NCI-H2171 (cell line): ENCODE measurements at places on chromosomes 2 and 18.

DNA sequence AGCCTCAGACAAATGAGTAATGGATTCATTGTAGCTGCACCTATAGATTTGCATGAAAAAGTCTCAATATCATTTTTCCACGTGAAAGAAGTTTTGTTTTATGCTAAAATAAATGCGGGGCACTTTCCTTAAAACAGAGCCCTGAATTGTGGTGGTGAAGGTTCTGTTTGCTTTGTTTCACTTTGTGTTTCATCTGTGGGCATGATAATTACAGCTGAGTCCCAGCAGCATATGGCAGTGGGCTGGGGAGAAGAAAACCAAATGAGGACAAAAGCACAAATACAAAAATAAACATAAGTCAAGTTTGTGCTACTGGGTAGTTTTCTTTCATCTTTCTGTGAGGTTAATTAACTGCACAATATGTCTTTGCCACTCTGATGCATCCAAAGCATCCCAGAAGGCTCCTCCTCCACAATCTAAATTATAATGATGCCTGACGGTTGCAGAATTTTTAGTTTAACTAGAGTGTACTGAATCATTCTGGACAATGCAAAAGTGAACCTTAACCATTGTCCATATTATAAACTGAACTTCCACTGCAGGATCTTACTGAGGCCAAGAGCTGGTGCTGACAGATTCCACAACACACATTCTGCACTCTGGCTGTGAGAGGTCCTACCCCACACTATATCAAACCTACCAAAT, 97.6 kb downstream of the DSC3 start:
- DNase-seq = no peak

DNA sequence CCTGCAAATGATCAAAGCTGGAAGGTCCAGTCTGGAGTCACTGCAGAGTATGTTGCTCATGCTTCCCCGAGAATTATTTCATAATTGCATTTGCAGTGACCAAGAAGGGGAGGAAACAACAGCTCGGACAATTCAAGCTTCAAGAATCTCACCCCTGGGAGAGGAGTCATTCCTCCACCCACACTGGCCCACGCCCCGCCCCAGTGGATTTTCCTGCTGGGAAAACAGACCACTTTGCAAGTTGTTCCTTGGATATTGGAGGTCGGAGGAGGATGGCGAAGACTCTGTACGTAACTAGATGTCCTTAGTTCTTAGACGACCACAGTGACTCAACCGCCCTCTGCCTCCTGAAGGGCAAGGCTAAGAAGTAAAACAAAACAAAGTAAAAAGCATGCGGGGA, 159.4 kb downstream of the TPO start:
- DNase-seq = no peak

GRCh38 chr18:9419956-9420631, 55.2 kb upstream of the RALBP1 start:
- DNase-seq = no peak

GRCh38 chr2:240655931-240656886, 26.5 kb downstream of the AQP12B start:
- no peak for DNase-seq

- no peak for DNase-seq
These were observed 42.7 kb downstream of the SOCS6 start for GRCh38 chr18:70331456-70332097.

GRCh38 chr2:24233321-24233720, 58.5 kb downstream of the FAM228A start:
- no peak for DNase-seq

DNA sequence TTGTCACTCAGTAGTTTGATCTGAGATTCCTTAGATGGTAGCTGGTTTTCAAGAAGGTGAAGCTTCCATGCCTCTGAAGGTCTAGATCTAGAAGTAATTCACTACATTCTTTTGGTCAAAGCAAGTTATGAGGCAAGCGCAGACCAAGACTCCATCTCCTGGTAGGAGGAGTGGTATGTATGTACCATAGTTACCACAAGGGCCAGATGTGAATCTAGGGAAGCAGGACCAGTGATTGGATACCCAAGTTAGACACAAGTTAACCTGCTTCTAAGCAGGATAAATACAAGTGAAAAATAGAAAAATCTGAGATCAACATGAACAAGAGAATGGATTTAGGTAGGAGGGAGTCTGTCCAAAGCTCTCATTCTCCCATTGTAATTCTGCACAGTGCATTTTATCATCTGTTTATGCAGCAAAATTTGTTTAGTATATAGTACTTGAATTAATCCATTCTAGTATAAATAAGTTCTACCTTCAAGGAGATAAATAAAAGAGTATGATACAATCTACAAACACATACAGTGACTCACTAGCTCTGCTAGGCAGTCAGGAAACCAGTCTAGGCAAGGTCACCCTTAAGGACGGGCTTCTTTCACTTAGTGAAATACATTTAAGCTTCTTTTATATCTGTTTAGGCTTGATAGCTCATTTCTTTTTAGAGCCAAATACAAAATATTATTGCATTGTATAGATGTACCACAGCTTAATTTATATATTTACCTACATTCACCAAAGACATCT, 14.2 kb upstream of the DOCK10 start:
- no peak for DNase-seq

DNA sequence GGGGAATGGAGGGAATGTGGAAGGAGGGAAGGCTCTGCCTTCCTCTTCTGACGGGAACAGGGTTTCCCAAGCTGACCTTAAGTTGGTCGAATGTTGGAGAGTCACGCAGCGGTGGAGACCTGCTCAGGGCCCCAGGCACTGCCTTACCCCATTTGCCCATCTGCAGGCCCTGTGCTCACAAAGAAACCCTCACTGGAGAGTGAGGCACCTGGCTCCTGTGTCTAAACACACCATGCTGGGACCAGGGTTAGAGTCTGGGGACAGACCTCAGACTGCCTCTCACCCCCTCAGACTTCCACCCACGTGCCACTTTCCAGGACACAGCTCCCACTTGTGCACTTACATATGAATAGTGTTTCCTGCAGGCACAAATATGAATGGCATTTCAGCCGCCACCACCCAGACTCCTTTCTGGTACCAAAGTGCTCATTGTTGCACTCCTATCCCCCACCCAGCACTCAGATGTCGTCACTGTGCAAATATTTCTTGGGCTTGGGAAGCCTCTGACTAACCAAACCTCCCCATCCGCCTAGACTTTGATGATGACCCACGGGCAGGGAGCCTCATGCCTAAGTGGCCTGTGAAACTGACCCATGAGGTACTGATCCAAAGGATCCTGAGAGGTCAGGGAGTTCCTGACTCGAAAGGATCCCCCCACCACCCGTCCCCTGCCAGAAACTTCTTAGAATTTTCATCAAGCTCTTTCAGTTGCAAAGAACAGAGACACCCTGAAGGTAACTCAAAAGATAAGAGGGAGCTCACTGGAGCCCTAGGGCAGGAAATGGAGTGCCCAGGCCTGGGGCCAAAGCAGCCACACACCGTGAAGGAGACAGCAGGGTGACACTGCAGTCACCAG, 78.3 kb downstream of the STPG4 start:
- DNase-seq = no peak

- no peak for DNase-seq
These were observed 939.5 kb downstream of the ERBB4 start for GRCh38 chr2:211599146-211599545.

- DNase-seq = peak; percentile 65
These were observed 44.0 kb downstream of the ARHGEF33 start for GRCh38 chr2:38933653-38934052.

DNA sequence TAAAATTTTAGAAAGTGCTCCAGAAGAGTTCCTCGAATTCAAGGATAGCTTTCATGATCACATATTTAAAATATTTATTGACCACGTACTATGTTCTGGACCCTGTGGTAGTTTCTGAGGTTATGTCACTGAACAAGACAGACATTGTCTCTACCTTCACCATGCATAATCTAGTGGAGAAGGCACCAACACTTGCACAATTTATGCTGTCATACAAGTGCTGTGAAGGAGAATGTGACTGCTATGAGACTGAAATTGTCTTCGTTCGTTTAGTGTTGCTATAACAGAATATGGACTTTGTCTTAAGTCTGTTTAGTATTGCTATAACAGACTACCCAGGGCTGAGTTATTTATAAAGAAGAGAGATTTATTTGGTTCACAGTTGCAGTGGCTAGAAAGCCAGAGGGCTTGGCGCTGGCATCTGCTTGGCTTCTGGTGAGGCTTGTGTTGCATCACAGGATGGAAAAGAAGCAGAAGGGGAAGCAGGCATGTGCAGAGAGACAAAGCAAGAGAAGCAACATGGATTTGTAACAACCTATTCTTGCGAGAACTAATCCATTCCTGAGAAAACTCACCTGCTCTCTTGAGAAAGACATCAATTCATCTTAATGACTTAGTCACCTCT, 50.0 kb upstream of the RFX8 start:
- no peak for DNase-seq

GRCh38 chr2:221385716-221386115, 186.4 kb downstream of the EPHA4 start:
- DNase-seq = no peak

DNA sequence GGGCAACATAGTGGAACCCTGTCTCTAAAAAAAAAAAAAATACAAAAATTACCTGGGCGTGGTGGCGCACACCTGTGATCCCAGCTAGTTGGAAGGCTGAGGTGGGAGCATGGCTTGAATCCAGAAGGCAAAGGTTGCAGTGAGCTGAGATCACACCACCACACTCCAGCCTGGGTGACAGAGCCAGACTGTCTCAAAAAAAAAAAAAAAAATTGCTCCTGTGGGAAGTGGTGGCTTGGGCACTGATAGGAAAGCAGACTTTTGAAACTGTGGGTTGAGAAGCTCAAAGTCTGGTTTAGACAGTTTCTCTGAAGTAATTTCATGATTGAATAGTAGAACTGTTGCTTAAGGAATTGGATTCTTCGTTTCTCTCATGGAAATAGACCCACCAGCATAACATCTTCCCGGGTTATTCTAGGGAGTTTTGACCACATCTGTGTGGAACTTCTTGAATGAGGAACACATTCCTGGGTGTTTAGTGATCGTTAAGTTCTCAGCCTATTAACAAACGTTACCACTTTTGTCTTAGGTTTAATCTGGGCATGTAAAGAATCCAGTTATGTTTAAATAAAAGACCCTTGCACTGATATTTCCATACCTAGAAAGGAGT, 33.5 kb downstream of the GRHL1 start:
- DNase-seq = no peak

GRCh38 chr2:108634011-108634410, 85.3 kb upstream of the RANBP2 start:
- peak; percentile 78 for DNase-seq

- DNase-seq = peak; percentile 27
These were observed 82.8 kb downstream of the SLC25A12 start for GRCh38 chr2:171811245-171811628.

DNA sequence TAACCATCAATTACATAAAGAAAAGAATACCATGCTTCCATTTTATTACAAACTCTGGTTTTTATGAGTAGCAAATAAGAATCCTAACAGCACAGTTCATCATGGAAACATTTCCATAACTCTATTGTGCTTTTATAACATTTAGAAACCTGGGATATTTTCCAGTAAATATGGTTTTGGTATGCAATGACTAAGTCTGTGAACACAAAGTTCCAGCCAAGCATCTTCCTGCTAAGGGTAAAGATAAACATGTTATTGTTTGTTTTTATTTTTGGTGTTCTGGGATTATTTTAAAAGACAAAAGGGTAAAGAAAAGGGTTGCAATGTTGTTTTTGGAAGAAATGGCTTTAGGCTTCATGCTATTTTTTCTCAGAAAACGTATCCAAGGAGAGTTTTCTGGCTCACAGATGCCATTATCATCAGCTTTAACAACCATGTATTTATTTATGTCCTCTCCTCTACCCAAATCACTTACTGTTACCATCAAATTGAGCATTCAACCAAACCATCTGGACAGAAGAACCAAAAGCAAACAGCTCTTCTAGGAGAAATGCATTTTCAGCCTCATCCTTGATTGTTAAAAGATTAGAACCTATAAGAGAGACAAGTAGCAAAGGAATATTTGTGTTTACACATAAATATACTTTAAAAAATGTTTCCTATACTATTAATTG, 116.0 kb downstream of the PLA2R1 start:
- DNase-seq = no peak

- no peak for DNase-seq
These were observed 286.5 kb downstream of the LPIN1 start for GRCh38 chr2:12032975-12033374.

GRCh38 chr18:22424565-22424963, 6.8 kb upstream of the CTAGE1 start:
- no peak for DNase-seq

DNA sequence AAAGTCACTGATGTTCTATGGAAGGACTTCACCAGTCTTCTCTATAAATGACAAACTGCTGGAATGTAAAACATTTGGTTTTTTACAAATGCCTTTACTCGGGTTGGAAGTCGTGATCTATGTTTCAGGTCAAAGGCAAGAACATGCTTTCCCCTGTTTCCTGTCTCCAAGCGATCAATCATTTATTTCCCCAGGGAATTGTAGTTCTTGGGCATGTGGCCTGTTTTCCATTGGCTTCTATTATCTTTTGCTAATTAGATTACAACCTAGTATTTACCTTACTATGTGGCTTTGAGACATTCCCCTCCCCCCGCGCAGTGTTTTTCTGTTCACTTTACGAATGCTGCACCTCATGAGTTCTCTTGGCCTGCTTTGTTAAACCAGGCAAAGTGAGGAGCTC, 684.2 kb downstream of the EPHA4 start:
- DNase-seq = no peak

DNA sequence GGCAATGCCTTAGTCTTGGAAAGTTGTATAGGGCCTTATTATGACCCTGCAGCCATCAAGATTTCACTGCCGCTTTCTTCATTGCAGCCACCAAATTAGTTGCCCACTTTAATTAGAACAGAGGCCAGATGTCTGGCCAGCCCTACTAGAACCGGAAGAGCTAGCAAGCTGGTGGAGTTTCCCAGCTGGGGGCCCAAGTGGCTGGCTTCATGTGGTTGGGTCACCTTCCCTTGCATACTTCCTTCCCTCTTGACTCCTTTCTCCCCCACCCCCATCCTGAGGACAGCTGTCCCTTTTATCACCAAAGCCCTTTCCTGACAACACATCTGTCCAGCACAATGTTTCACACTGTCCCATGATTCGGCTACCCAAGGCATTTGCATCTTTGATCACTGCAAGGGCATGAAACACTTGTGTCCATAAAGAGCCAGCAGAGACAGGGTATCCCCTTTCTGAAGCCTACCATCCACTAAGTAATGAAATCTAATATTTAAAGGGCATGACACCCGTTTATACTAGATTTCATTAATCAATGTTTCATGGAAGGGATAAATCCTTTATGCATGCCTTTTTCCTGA, 187.2 kb downstream of the BCL11A start:
- DNase-seq = no peak

DNA sequence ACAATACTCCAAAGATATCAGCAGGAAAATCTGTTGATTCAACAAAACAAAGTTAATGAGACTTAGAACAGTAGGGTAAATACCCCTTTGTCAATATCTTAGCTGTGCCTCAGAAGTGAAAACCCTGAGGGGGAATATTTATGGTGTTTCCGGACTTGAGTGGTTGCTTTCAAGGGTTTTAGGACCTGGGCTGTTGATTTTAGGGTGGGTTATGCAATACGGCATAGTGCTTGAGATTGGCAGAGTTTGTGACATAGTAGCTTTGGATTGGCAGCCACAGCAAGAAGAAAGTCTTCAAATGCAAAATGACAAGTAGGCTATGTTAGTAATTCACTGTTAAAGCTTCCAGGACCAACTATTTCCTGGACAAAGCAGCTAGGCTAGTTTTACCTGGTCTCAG, 826.3 kb upstream of the CDH2 start:
- DNase-seq = no peak
